Fibroblast of the aortic adventitia (primary cell): ENCODE measurements at places on chromosomes 13 and 19. TPM values are rescaled to one million over a fixed set of nuclear protein-coding genes. Genes with fewer than 3 reads are reported as not detected.

The FUT3 gene
- not detected in 2 replicates for total RNA-seq

The ANKRD24 gene
- total RNA-seq = 0.99 and 5.1 TPM in 2 replicates

The ZNF554 gene
- total RNA-seq = 3.2 and 13.5 TPM in 2 replicates

The ZNF726 gene
- 0.33 and 3.2 TPM in 2 replicates for total RNA-seq

The SLC46A3 gene
- 3.4 TPM in 2 replicates for total RNA-seq

The FBL gene
- total RNA-seq = 105 and 162 TPM in 2 replicates

The SPRY2 gene
- 4.6 and 60.3 TPM in 2 replicates for total RNA-seq

The ZNF540 gene
- 0.36 and 2.1 TPM in 2 replicates for total RNA-seq

The CYP4F12 gene
- total RNA-seq = not detected in 2 replicates

The LACC1 gene
- 22.9 and 32.9 TPM in 2 replicates for total RNA-seq

The FGF22 gene
- 0.27 TPM in 1 of 2 replicates, not detected in the other for total RNA-seq

The PALM3 gene
- 0.16 TPM in 1 of 2 replicates, not detected in the other for total RNA-seq

The CEACAM4 gene
- total RNA-seq = not detected in 2 replicates

The ZNF442 gene
- total RNA-seq = 0.90 and 0.98 TPM in 2 replicates

The SLC5A5 gene
- total RNA-seq = not detected in 2 replicates

The MBD3L2 gene
- total RNA-seq = not detected in 2 replicates

The NKG7 gene
- not detected in 2 replicates for total RNA-seq

The SULT2A1 gene
- total RNA-seq = not detected in 2 replicates

The ZNF560 gene
- 0.09 and 0.16 TPM in 2 replicates for total RNA-seq

The GJA3 gene
- total RNA-seq = 0.82 and 0.90 TPM in 2 replicates

The AP1M2 gene
- total RNA-seq = not detected in 2 replicates

The SUGP1 gene
- 22.6 and 32.4 TPM in 2 replicates for total RNA-seq

The TNFSF13B gene
- total RNA-seq = 5.6 and 60.8 TPM in 2 replicates

The EPS8L1 gene
- 0.63 and 1.5 TPM in 2 replicates for total RNA-seq

The MZT1 gene
- total RNA-seq = 6.0 and 23.4 TPM in 2 replicates

The RNF225 gene
- not detected in 2 replicates for total RNA-seq

The CCDC70 gene
- total RNA-seq = not detected in 2 replicates

The LIM2 gene
- not detected in 2 replicates for total RNA-seq
